ENCODE measurements at places on chromosomes 2 and 18. TPM values are rescaled to one million over a fixed set of nuclear protein-coding genes. Genes with fewer than 3 reads are reported as not detected.

Gene NEU2
- polyA plus RNA-seq = not detected

Gene BMPR2
- 13.5 TPM for polyA plus RNA-seq

Gene SGPP2
- polyA plus RNA-seq = 0.08 TPM

Gene HK2
- polyA plus RNA-seq = 0.42 TPM

Gene CABYR
- 15.2 TPM for polyA plus RNA-seq

Gene DPP10
- polyA plus RNA-seq = not detected

Gene LYPD6B
- polyA plus RNA-seq = not detected

Gene DYNAP
- polyA plus RNA-seq = not detected

Gene WDR75
- polyA plus RNA-seq = 53.6 TPM

Gene PAX8
- polyA plus RNA-seq = 1.5 TPM

Gene CNGA3
- polyA plus RNA-seq = not detected

Gene FBXO48
- polyA plus RNA-seq = 0.74 TPM

Gene RBKS
- 7.6 TPM for polyA plus RNA-seq

Gene WNT10A
- 0.04 TPM for polyA plus RNA-seq

Gene AMER3
- polyA plus RNA-seq = not detected

Gene KCNG2
- polyA plus RNA-seq = not detected

Gene CLEC4F
- not detected for polyA plus RNA-seq

Gene TMEM87B
- 15.9 TPM for polyA plus RNA-seq

Gene CUL3
- polyA plus RNA-seq = 78.9 TPM

Gene EN1
- 0.90 TPM for polyA plus RNA-seq

Gene IL36B
- polyA plus RNA-seq = not detected

- no peak for DNase-seq
Observed at GRCh38 chr18:28015671-28016070, 161.3 kb downstream of the CDH2 start.

- no peak for DNase-seq
Observed at GRCh38 chr18:50396005-50396660, 21.3 kb downstream of the SKA1 start.

GRCh38 chr2:221529943-221530652 lies 42.0 kb downstream of the EPHA4 start:
- DNase-seq = no peak

DNA sequence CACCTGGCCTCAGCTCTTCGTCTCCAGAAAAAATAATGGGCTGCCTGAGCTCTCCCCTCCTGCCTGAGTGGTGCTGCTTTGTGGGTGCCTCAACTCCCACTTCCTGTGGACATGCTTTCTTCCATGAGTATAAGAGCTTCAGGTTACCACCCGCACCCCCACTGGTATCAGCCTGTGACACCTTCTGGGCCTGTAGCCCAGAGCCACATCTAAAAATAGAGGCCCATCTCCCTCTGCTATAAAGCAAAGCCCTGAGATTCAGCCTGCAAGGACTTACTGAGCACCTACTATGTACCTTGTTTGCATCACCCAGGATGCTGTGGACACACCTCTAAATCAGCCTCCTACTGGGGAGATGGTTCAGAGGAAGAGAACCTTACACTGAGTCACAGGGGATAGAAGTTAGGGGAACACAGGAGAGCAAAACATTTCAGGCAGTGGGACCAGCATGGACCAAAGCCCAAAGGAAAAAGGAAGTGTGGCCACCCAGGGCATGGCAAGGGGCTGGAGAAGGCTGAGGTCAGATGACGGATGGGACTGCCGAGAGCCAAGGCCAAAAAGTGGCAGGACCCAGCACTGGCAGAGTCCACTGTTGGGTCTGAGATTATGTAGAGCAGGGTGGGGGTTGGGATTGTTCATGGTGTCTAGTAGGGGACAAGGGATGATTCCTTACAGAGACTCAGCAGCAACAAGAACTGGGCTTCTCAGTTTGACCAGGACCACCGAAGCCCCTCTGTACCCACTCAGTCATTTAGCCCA lies 123.7 kb upstream of the PPP1CB start:
- no peak for DNase-seq

- no peak for DNase-seq
Observed at GRCh38 chr2:6973895-6974545, 56.8 kb downstream of the RNF144A start.

GRCh38 chr18:7590826-7591560 lies 23.9 kb downstream of the PTPRM start:
- DNase-seq = no peak

DNA sequence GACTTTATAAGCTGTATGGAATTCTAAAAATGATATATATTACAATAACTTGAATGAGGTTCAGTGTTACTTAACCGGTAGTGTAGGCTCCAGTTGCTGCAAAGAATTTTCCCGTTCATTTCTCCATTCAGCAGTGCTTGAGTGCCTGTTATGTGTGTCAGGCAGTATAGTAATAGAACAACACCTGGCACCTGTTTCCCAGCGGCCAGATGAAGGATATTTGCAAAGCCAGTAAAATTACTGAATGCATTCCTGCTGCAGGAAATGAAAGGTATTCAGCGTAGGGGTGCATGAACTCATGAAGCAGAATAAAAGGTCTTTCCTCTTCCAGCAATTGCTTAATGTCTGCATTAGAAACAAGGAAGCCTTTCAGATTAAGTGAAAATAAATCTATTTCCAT lies 18.8 kb downstream of the YPEL5 start:
- no peak for DNase-seq

GRCh38 chr2:218023636-218024035 lies 20.8 kb upstream of the TNS1 start:
- DNase-seq = no peak

DNA sequence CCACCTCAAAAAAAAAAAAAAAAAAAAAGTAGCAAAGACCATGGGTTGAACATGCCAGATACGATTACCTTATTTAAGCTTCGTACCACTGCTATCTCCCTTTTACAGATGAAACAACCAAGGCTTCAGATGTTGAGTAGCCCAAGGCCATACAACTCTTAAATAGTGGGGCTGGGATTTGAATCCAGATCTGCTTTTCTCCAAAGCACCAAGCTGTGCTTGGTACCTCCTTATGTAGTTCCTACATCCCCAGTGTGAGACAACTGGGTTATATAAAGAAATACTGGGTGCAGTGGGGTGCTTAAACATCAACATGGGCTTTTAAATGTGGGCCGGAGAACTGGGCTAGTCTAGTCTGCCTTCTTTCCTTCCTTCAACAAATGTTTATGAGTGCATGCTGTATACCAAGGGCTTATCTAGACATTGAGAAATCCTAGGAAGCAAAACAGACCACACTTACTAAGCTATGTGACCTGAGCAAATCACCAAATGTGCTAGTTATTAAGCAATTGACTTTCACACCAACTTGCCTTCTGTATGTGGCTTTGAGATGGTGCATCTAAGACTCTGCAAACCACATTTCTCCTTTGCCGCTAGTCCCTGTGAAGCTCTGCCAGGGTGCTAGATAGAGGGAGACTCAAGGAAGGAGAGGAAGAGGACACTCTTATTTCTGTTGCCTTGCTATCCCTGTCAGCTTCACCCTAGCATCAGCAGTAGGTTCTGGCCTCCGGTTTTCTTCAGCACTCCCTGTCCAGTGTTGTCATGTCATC lies 206.8 kb upstream of the FBXO11 start:
- DNase-seq = peak; percentile 21

GRCh38 chr18:70456376-70456775 lies 167.5 kb downstream of the SOCS6 start:
- no peak for DNase-seq

- DNase-seq = no peak
Observed at GRCh38 chr2:64487256-64488049, 33.5 kb downstream of the LGALSL start.

DNA sequence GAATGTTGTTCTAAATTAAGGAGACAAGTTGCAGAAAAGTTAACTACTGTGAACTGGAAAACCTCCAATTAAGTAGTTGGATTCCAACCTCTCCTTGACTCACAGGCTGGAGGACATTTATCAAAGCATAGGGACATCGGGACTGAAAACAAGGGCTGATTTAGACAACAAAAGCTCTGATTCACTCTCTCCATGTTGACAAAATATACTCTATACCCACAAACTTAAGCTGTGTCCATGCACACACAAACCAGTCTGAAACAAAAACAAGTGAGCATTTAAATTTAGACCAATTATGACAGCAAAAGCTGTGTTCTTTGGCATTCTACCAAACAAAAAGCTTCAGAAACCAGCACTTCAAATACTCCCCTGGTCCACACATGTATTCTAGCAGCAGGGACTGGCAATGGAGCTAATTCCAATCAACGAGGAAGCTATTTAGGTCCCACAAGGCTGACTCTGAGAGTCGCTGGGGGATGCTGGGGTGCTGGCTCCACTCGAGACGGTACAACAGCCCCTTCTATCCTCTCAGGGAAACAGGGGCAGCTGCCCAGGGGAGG lies 71.4 kb downstream of the NXPH2 start:
- DNase-seq = no peak

- DNase-seq = no peak
Observed at GRCh38 chr2:195601361-195601760, 55.7 kb upstream of the SLC39A10 start.

GRCh38 chr2:228983700-228984099 lies 287.4 kb downstream of the PID1 start:
- no peak for DNase-seq

GRCh38 chr2:45043174-45043573 lies 33.9 kb upstream of the SIX2 start:
- no peak for DNase-seq

DNA sequence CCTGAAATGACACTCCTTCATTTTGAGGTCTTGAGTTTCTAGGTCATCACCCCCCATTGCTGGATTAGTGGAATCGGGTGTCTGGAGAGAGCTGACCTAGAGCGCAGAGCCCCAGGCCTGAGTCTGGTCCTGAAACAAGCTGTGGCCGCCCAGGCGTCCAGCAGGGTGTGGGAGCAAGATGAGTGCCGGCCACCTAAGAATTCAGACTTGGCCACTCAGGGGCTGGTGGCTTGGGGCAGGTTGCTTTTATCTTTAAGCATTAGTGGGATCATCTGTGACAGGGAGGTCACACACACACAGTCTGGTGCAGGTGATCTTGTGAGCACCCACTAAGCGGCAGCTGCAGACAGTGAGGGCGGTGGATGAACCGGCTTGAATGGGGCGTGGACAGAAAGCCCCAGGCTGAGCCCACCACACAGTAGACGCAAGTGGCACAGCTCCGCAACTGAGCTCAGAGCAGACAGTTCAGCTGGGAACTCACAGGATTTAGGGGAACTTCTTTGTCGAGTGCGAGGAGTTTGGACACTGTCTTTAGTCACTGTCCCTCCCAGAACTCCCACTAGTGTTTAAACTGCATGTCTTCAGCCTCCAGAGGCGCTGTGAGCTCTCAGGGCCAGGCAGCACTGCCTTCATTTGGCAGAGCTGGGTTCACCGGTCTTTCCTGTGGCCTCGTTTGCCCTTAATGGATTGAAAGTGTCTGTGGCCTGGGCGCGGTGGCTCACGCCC lies 21.5 kb downstream of the ITGB1BP1 start:
- DNase-seq = no peak

GRCh38 chr2:74555610-74556103 lies 1.1 kb downstream of the DOK1 start:
- DNase-seq = no peak

DNA sequence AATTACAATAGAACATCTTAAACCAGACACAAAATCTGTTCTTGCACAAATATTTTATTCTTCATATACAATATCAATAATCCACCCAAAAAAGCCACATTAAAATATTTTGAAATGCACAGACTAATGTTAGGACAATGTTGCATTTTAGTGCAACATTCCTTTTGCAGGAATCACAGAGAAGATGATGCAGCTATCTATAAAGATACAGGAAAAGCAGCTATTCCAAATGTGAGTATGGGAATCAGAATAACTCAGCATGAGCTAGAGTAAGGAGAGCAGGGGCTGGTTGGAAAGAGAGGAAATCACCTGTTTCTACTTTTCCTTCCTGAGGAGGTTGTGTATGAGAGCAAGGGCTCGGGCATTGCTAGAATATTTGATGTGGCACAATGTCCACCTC lies 4.8 kb downstream of the C2orf66 start:
- DNase-seq = no peak

- DNase-seq = no peak
Observed at GRCh38 chr2:239154971-239155805, 245.6 kb downstream of the HDAC4 start.

DNA sequence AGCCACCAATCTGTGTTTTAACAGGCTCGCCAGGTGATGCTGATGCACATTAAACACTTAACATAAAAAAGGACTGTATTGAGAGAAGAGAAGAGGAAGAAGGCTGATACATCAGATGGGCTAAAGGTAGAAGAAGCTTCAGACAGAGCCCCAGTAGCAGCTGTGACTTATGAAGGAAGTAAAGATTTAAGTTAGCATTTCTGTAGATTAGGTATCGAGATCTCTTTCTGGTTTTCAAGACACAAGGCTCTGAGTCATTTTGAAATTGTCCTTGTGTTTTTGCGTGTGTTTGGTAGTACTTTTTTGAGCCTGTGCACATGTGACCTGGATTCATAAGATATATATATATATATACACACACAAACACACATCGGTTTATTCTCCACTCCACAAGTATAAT lies 40.6 kb upstream of the GCFC2 start:
- DNase-seq = no peak

DNA sequence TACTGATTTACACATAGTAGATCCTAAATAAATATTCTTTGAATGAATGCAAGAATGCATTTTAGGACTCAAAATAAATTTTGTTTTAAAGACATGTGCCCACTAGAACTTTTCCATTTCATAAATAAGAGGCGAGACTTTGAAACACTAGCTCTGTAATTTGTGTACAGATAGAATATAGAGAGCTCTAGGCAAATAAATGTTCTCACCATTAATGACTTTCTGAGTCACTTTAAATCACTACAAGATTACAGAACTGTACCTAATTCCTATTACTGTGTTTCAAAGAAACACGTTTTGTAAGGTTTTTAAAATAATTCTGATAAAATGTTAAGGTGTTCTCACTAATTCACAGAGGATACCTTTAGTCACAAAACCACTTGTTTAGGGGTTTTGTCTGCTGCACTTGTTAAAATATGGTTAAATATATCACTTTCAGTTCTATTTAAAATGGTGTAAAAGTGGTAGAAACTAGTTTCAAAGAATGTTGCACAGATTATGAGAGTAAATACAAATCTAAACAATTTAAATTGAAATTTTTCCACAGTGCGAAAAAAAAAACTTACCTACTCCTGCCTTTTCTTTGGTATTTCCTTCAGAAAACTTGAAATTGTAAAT lies 158.7 kb upstream of the ZC3H15 start:
- DNase-seq = no peak

GRCh38 chr2:178043266-178043665 lies 29.3 kb downstream of the PDE11A start:
- no peak for DNase-seq

DNA sequence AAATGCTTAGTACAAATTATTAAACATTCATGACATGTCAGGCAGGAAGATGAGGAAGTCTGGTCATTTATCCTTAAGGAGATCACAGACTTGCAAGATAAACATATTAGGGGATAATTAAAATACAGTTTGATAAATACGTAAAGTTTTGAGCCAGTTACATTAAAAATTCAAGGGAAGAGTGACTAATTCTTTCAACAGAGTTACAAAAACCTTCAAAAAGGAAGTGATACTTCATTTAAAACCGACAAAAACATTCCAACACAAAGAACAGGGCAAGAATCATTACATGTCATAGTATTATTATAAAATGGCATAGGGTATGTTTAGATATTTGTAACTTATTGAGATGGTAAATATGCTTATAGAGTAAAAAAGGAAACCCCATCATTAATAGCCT lies 636.0 kb downstream of the NR4A2 start:
- DNase-seq = no peak

All from A549 (cell line).